Naive thymus-derived CD4-positive, alpha-beta T cell (primary cell): ENCODE measurements at places on chromosomes 1 and 21. TPM values are rescaled to one million over a fixed set of nuclear protein-coding genes. Genes with fewer than 3 reads are reported as not detected.

FMO4 gene
- 3.5 TPM for total RNA-seq

MTARC1 gene
- total RNA-seq, result not detected

FCGR3B gene
- total RNA-seq, result not detected

PLD5 gene
- total RNA-seq, result not detected

TMEM52 gene
- total RNA-seq, result not detected

CHI3L2 gene
- total RNA-seq, result 18.8 and 19.1 TPM in 2 replicates

ELAPOR1 gene
- 6.7 TPM for total RNA-seq

CFAP57 gene
- not detected in 2 replicates for total RNA-seq

MAN1A2 gene
- 56.2 TPM for total RNA-seq

IL22RA1 gene
- total RNA-seq, result not detected

RGS1 gene
- 193 TPM for total RNA-seq

DNA sequence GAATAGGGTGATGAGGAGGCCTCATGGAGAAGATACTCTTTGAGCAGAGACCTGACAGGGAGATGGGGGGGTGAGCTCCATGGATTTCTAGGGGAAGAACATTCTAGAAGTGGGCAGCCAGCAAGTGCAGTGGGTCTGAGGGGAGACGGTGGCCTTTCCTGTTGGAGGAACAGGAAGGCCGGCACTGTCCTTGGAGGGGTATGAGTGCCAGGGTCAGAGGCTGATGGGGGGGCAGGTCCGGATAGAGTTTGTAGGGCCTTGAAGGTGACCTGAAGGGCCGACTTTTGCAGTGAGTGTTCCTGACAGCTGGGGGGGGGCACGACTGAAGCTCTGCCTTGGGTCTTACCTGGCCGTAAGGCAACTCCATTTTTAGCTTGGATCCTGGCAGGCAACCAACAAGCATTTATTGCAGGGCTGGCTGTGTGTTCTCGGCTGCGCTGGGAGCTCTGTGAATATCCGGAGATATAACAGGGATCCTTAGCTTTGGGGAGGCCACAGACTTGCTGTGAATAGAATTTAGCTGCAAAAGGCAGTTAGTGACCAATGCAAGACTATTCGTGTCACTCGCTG is 130.6 kb downstream of the MRPS6 start:
- no peaks in the 10 kb centered on the region for H3K27me3 ChIP-seq
- peaks cover 4% of the 10 kb centered on the region for H3K4me1 ChIP-seq
- H3K4me3 ChIP-seq, result no peak overlapping the region

- no peaks in the 10 kb centered on the region for H3K4me1 ChIP-seq
- DNase-seq, result no peak
- no peak overlapping the region for H3K4me3 ChIP-seq
- H3K27ac ChIP-seq, result no peak overlapping the region
- H3K27me3 ChIP-seq, result no peaks in the 10 kb centered on the region
Measured at GRCh38 chr1:168583571-168583970, 7.2 kb downstream of the XCL1 start.

DNA sequence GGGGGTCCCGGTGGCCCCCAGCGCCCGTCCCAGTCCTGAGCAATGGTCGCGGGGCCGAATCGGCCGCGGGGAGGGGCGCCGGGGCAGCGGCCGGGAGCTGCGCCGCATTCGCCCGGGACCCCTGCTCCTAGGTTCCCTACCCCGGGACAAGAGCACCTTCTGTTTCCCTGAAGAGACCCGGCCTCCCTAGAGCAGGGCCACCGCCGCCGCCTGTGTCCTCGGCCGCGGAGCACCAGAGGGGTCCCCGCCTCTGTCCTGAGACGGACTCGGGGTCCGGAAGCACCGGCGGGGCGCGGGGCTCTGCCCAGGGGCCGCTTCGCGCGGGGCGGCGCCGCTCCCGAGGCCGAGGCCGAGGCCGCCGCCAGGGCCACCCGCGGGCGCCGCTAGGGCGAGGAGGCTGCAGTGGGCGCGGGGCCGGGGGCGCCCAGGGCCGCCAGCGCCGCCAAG is 157.9 kb downstream of the CASZ1 start:
- peaks cover 4% of the 10 kb centered on the region for H3K4me1 ChIP-seq
- H3K27ac ChIP-seq, result no peak overlapping the region
- no peaks in the 10 kb centered on the region for H3K27me3 ChIP-seq
- no peaks in the 10 kb centered on the region for H3K36me3 ChIP-seq

- no peaks in the 10 kb centered on the region for H3K27me3 ChIP-seq
- no peak for DNase-seq
- no peaks in the 10 kb centered on the region for H3K36me3 ChIP-seq
- no peak overlapping the region for H3K4me3 ChIP-seq
- no peak overlapping the region for H3K27ac ChIP-seq
Measured at GRCh38 chr1:41576620-41577019, 92.1 kb upstream of the EDN2 start.

GRCh38 chr21:42143111-42143510 is 72.0 kb downstream of the UMODL1 start:
- no peak overlapping the region for H3K4me3 ChIP-seq
- H3K27me3 ChIP-seq, result no peaks in the 10 kb centered on the region

- H3K4me3 ChIP-seq, result no peak overlapping the region
- no peak overlapping the region for H3K27ac ChIP-seq
- no peak for DNase-seq
- no peaks in the 10 kb centered on the region for H3K36me3 ChIP-seq
Measured at GRCh38 chr1:186297439-186298045, 77.5 kb downstream of the TPR start.

- no peaks in the 10 kb centered on the region for H3K36me3 ChIP-seq
- no peak overlapping the region for H3K27ac ChIP-seq
- no peaks in the 10 kb centered on the region for H3K27me3 ChIP-seq
Measured at GRCh38 chr1:50981741-50982140, 11.7 kb downstream of the CDKN2C start.

GRCh38 chr1:39901464-39901713 is 328 bp downstream of the MYCL start:
- peaks cover 8% of the 10 kb centered on the region for H3K4me1 ChIP-seq
- peak overlapping the region; percentile 24 for H3K4me3 ChIP-seq
- peaks cover 5% of the 10 kb centered on the region for H3K27me3 ChIP-seq
- no peaks in the 10 kb centered on the region for H3K36me3 ChIP-seq
- H3K27ac ChIP-seq, result no peak overlapping the region
- DNase-seq, result peak; percentile 16

DNA sequence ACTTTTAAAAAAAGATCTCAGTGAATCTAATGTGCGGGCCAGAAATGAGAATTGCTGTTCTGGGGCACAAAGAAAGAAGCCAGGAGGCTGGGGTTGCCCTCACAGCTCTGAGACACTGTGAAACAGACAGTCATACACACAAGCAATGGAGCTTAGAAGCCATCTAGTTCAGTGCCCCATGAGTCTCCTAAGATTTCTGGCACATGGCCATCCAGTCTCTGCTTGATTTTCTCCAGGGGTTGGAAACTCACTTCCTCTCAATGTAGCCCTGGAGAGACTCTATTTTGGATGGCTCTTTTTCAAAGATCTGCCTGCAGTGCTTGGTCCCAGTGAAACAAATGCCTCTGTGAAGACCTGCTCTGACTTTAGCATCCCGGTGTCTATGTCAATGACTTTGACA is 38.6 kb downstream of the KCNN3 start:
- no peaks in the 10 kb centered on the region for H3K36me3 ChIP-seq
- no peaks in the 10 kb centered on the region for H3K27me3 ChIP-seq
- DNase-seq, result no peak

- H3K27ac ChIP-seq, result no peak overlapping the region
- no peak overlapping the region for H3K4me3 ChIP-seq
- DNase-seq, result no peak
- no peaks in the 10 kb centered on the region for H3K4me1 ChIP-seq
Measured at GRCh38 chr1:55876276-55877060, 661.3 kb upstream of the USP24 start.

- H3K27me3 ChIP-seq, result no peaks in the 10 kb centered on the region
- H3K36me3 ChIP-seq, result peaks cover 52% of the 10 kb centered on the region
- H3K27ac ChIP-seq, result no peak overlapping the region
- no peaks in the 10 kb centered on the region for H3K4me1 ChIP-seq
- H3K4me3 ChIP-seq, result no peak overlapping the region
Measured at GRCh38 chr21:37202221-37203110, 64.7 kb downstream of the VPS26C start.

GRCh38 chr1:180415985-180416633 is 86.3 kb downstream of the ACBD6 start:
- H3K27me3 ChIP-seq, result no peaks in the 10 kb centered on the region
- no peak overlapping the region for H3K4me3 ChIP-seq
- H3K36me3 ChIP-seq, result peaks cover 19% of the 10 kb centered on the region
- no peak overlapping the region for H3K27ac ChIP-seq
- no peak for DNase-seq

- no peak overlapping the region for H3K27ac ChIP-seq
- no peak overlapping the region for H3K4me3 ChIP-seq
- no peak for DNase-seq
Measured at GRCh38 chr1:27928216-27928954, 6.4 kb upstream of the SMPDL3B start.

GRCh38 chr1:65459397-65459768 is 38.9 kb downstream of the LEPR start:
- H3K4me1 ChIP-seq, result no peaks in the 10 kb centered on the region
- no peaks in the 10 kb centered on the region for H3K36me3 ChIP-seq
- H3K4me3 ChIP-seq, result no peak overlapping the region
- no peak for DNase-seq

GRCh38 chr1:85318217-85318616 is 41.8 kb upstream of the BCL10 start:
- no peaks in the 10 kb centered on the region for H3K36me3 ChIP-seq
- no peaks in the 10 kb centered on the region for H3K4me1 ChIP-seq
- peaks cover 3% of the 10 kb centered on the region for H3K27me3 ChIP-seq
- H3K27ac ChIP-seq, result no peak overlapping the region
- no peak for DNase-seq

DNA sequence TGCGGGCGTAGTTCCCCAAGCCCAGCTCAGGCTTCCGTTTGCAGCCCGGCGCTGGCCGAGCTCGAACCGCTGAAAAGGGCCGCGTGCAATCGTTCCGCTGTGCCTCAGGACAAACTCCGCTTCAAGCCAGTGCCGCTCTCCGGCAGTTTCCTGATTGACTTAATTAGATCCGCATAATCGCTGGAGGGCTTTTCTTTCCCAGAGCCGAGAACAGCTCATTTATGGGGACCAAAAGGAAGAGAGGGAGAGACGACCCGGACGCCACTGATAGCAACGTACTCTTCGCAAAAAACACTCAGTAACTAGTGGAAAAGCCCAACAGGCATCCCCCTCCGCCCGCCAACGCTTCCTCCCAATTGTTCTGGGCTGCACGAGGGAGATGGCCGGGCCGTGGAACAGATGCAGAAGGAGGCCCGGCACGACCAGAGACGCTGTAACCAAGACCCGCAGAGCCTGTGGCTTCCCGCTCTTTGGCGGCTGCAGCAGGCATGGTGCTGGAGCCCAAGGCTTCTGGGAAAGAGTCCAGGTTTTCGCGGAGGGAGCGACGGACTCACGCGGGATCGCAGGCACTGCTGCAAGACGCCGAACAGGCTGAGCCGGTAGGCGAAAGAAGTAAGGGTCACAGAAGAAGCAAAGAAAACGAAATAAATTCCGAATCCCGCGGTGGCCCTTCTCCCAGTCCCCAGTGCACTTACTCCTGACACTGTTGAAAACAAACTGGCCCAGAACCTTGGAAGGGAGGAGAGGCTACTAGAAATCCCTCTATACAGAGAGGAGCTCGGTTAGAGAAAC is 3.6 kb upstream of the FOXD2 start:
- no peak for DNase-seq
- peaks cover 8% of the 10 kb centered on the region for H3K4me1 ChIP-seq
- no peaks in the 10 kb centered on the region for H3K27me3 ChIP-seq
- H3K4me3 ChIP-seq, result no peak overlapping the region
- H3K36me3 ChIP-seq, result no peaks in the 10 kb centered on the region
- no peak overlapping the region for H3K27ac ChIP-seq

DNA sequence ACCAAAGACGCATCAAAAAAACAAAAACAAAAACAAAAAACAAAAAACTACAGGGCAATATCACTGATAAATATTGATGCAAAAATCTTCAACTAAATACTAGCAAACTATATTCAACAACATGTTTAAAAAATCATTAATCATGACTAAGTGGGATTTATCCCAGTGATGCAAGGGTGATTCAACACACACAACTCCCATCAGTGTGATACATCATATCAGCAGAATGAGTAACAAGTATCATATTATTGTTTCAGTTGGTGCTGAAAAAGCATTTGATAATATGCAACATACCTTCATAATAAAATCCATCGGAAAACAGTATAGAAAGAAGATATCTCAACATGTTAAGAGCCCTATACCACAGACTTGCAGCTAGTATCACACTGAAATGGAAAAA is 953.0 kb downstream of the AMY1C start:
- H3K27ac ChIP-seq, result no peak overlapping the region
- no peaks in the 10 kb centered on the region for H3K4me1 ChIP-seq
- H3K36me3 ChIP-seq, result no peaks in the 10 kb centered on the region
- DNase-seq, result no peak

- no peak overlapping the region for H3K4me3 ChIP-seq
- H3K27me3 ChIP-seq, result no peaks in the 10 kb centered on the region
- H3K4me1 ChIP-seq, result no peaks in the 10 kb centered on the region
- no peak for DNase-seq
- no peak overlapping the region for H3K27ac ChIP-seq
- H3K36me3 ChIP-seq, result no peaks in the 10 kb centered on the region
Measured at GRCh38 chr1:231605149-231606100, 21.2 kb upstream of the DISC1 start.

- H3K4me3 ChIP-seq, result no peak overlapping the region
- H3K27ac ChIP-seq, result no peak overlapping the region
- no peaks in the 10 kb centered on the region for H3K4me1 ChIP-seq
- H3K36me3 ChIP-seq, result no peaks in the 10 kb centered on the region
- no peaks in the 10 kb centered on the region for H3K27me3 ChIP-seq
- no peak for DNase-seq
Measured at GRCh38 chr1:238487931-238488330, 597.2 kb upstream of the ZP4 start.

DNA sequence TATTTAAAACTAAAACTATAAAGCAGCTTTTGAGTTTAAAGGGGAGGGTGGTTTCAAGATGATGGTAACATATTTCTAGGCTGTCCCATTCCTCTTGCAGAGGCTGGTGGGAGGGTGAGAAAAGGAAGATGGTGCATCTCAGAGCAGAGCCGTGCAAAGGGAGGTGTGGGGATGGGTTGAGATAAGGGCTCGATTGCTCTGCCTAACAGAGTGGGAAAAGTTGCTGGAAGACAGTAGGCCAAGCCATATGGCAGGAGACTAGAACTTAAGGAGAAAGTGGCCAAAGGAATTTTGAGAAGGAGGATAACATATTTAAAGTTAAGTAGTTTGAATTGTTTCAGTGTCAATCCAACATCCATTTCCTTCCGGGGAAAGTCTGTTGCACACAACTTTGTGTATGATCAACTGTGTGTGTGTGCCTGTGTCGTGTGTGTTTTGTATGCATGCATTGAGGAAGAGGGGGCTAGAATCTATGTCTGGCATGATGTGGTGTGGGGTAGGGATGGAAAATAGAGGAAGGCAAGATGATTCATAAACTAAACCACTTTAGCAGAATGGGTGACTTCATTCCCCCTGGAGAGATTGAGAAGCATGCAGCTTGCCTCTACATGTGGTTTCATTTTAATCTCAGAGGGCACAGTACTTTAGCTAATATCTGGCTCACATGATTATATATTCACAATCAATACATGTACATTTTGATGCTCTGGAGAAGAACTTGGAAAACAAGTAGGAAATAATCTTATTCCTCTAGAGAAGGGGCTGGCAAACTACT is 145.0 kb upstream of the DNAH14 start:
- no peaks in the 10 kb centered on the region for H3K36me3 ChIP-seq
- no peaks in the 10 kb centered on the region for H3K27me3 ChIP-seq
- DNase-seq, result no peak
- H3K27ac ChIP-seq, result no peak overlapping the region
- no peaks in the 10 kb centered on the region for H3K4me1 ChIP-seq

- no peaks in the 10 kb centered on the region for H3K4me1 ChIP-seq
- no peaks in the 10 kb centered on the region for H3K36me3 ChIP-seq
- H3K27me3 ChIP-seq, result no peaks in the 10 kb centered on the region
- H3K4me3 ChIP-seq, result no peak overlapping the region
Measured at GRCh38 chr1:104082221-104082620, 332.5 kb downstream of the AMY1C start.

- no peaks in the 10 kb centered on the region for H3K4me1 ChIP-seq
- H3K4me3 ChIP-seq, result no peak overlapping the region
- no peak for DNase-seq
- H3K27me3 ChIP-seq, result no peaks in the 10 kb centered on the region
Measured at GRCh38 chr1:55230659-55231058, 15.5 kb upstream of the USP24 start.
